ENCODE measurements at places on chromosomes 6 and 20.

GRCh38 chr6:167730441-167730840, 96.3 kb upstream of the AFDN start:
- no peak for DNase-seq

- no peak for DNase-seq
Measured at GRCh38 chr20:33677991-33678702, 3.9 kb upstream of the NECAB3 start.

GRCh38 chr6:84871925-84872324, 107.5 kb upstream of the TBX18 start:
- DNase-seq = no peak

DNA sequence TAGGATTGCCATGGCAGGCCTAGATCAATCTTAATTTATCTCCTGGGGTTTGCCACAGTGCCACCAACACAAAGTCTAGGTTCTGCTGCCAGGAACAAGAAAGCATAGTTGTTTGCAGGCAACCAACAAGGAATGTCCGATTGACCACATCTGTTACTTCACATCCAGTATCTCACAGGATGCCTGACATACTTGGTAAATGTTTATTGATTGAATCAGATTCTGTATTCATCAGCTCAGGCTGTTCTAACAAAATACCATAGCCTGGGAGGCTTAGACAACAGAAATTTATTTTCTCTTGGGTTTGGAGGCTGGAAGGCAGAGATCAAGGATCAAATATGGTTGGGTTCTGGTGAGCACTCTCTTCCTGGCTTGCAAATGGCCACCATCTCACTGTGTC, 26.3 kb upstream of the MC3R start:
- DNase-seq = no peak

DNA sequence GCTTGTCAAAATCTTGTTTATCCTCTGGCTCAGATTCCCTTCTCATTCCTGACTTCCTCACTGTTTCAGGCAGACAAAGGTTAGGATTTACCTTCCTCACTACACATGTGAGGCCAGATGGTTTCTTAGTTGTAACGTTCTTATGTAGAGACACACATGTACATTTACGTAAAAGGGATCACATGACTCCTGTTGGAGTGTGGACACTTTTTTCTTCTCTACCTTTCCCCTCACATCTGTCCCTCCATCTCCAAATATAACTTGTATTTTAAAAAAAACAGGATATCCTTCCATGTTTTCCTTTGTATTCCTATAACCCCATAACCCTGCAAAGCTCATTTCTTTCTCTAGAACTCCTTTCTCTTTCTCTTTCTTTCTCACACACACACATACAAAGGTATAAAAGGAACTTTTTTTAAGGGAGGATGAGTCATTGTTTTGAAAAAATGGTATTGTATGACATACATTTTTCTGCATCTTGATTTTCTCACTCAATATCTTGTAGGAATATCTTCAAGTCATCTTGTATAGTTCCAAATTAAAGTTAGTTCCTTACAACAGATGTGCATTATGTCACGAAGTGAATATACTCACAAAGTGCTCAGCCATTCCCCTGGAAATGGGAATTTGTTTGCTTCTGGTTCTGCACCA, 78.2 kb upstream of the SULF2 start:
- DNase-seq = no peak

DNA sequence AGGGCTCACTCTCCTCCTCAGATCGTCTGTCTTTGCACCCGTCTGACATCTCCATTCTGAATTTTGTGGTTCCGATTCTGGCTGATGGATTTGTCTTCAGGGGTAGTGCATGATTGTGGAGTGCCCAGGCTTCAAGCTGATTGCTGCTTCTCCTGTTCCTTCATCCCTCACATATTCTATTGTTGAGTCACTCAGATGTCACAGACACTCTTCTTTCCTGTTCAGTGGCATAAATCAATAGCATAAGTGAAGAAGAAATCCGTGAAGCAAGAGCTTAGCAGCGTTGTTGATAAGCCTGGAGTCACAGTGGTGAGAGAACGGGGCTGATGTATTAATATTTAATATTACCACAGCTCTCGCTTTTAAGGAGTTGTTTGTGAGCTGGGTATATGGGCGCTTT, 152.5 kb downstream of the MTHFD1L start:
- DNase-seq = no peak

- DNase-seq = no peak
Measured at GRCh38 chr6:53437557-53438202, 88.9 kb upstream of the ELOVL5 start.

DNA sequence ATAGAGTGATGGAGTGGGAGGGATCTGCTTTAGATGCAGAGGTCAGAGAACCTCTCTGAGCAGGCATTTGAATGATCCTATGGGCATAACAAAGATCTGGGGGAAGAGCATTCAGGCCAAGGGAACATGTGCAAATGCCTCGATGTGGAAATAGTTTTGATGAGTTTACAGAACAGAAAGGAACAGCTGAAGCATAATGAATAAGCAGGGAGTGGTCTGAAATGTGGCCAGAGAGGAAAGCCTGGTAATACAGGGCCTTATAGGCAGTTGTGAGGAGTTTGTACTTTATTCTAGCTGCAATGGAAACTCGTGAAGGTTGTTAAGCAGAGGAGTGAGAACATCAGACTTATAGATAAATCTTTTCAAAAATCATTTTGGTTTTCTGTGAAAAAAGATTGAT, 33.0 kb upstream of the ME1 start:
- peak; percentile 2 for DNase-seq

All from CD4-positive, alpha-beta T cell (primary cell).